Stimulated activated CD4-positive, alpha-beta T cell treated with anti-CD3 and anti-CD28 coated beads, Interleukin-1b, Interleukin-23, amount 100 ng/mL, for 1 hour (primary cell): ENCODE measurements at places on chromosomes 6 and 20.

DNA sequence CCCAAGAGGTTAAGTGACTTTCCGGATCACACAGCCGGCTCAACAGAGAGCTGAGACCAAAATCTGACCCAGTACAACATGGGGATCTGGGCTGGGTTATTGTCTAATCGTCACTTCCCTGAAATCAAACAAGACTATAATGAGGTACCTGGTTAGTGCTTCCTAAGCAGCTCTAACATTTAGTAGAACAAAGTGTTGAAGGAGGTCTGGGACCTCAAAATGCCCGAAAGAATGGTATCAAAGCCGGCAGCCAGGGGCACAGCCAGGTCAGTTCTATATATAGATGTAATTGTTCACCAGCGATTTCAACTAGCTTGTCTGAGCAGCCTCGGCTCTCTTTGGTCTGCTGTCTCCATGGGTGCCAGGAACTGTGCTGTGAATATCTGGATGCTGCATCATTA lies 245.5 kb upstream of the ECI2 start:
- DNase-seq: no peak

DNA sequence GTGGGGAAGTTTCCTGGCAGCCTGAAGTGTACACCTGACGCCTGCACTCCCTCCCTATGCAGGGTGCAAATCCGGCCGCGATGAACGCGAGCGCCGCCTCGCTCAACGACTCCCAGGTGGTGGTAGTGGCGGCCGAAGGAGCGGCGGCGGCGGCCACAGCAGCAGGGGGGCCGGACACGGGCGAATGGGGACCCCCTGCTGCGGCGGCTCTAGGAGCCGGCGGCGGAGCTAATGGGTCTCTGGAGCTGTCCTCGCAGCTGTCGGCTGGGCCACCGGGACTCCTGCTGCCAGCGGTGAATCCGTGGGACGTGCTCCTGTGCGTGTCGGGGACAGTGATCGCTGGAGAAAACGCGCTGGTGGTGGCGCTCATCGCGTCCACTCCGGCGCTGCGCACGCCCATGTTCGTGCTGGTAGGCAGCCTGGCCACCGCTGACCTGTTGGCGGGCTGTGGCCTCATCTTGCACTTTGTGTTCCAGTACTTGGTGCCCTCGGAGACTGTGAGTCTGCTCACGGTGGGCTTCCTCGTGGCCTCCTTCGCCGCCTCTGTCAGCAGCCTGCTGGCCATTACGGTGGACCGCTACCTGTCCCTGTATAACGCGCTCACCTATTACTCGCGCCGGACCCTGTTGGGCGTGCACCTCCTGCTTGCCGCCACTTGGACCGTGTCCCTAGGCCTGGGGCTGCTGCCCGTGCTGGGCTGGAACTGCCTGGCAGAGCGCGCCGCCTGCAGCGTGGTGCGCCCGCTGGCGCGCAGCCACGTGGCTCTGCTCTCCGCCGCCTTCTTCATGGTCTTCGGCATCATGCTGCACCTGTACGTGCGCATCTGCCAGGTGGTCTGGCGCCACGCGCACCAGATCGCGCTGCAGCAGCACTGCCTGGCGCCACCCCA lies 1.2 kb downstream of the GPR6 start:
- DNase-seq: no peak

GRCh38 chr20:37968841-37969401 lies 64.3 kb downstream of the TTI1 start:
- DNase-seq: no peak

DNA sequence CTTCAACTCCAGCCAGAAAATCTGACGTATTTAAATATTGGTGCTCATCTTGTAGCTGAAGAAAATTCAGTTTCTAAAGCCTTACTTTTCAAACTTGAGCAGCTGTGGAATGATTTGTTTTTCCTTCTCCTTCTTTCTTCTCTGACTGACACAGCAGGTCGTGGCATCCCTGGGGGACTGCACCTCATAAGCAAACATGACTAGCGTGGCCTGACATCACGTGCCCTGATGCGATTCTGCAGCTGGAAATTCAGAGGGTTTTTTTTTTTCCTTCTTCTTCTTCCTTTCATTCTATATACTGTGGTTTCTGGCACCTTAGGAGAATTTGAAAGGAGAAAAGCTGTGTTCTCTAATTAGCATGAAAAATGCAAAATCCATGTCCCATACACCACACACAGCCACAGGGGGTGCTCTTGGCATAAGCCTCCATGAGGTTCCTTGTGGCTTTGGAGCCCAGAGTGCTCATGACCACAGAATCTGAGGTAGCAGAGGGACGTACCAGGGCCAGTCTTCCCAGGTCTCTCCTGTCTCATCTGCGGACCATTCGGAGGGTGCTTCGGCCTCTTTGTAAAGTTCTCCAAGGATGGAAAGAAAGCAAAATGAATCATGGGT lies 258.5 kb upstream of the CDH4 start:
- no peak for DNase-seq

- DNase-seq: no peak
Measured at GRCh38 chr6:49565855-49566254, 15.4 kb downstream of the C6orf141 start.

GRCh38 chr20:53707371-53708055 lies 113.9 kb upstream of the ZNF217 start:
- DNase-seq: no peak

DNA sequence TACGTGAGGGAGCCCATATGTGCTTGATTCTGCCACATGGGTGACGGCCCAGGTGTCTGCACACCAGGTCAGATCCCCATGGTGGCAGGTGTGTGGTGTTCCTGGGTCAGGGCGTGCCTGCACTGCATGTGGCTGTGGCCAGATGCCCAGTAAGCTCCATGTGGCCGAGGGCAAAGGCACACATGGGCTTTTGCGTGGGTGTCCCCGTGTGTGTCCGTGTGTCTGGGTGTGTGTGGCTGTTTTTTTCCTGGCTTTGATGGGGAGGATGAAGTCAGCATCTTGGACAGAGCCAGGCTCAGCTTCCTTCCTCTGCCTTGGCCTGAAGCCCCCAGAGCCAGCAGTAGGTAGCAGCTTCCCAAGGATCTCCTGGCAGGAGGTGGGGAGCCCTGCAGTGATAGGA lies 1.5 kb upstream of the TNXB start:
- DNase-seq: no peak

GRCh38 chr20:16100767-16101166 lies 472.5 kb downstream of the KIF16B start:
- no peak for DNase-seq

- DNase-seq: no peak
Measured at GRCh38 chr6:34792605-34793500, 970 bp downstream of the BLTP3A start.

- no peak for DNase-seq
Measured at GRCh38 chr20:63208346-63208909, 7.5 kb downstream of the YTHDF1 start.

DNA sequence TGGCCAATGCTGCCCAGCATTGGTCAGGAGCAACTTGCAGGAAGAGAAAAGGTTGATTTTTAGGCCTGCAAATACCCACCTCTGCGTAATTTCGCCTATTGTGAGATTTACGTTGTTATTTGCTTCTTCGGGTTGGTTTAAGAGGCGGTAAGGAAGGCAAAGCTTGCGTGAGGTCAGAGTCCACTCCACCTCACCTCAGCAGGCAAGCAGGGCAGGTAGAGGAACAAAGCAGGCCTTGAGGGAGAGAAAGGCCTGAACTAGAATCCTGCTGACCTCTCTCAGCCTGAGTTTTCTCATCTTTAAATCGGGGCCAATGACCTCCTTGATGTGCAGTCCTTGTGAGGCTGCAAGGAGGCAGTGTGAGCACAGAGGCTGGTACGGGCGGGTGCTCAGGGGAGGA lies 239.1 kb downstream of the CDC5L start:
- no peak for DNase-seq

GRCh38 chr6:165876588-165876987 lies 213.5 kb upstream of the PDE10A start:
- no peak for DNase-seq

GRCh38 chr6:169702840-169703246 lies 917 bp downstream of the C6orf120 start:
- no peak for DNase-seq

GRCh38 chr6:145400508-145400907 lies 334.8 kb downstream of the EPM2A start:
- no peak for DNase-seq

- DNase-seq: no peak
Measured at GRCh38 chr6:22737331-22737730, 168.0 kb downstream of the HDGFL1 start.

GRCh38 chr6:157218371-157219198 lies 104.7 kb downstream of the TMEM242 start:
- DNase-seq: no peak

DNA sequence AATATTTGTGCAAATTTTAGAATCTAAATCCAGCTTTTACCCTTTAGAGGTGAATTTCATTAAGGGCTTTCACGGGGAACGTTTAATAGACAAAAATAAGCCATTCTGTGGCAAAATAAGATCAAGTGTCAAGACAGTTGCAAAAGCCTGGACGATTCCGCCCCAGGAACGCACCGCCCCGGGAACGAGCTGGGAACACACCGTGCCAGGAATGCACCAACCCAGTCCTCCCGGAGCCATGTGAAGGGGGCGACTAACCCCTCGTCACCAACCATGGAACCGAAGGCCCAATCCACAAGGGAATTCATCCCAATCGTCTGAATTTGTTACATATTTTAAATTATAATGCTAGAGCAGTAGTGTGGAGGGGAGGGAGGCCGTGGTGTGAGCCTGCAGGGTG lies 20.8 kb upstream of the TCFL5 start:
- DNase-seq: no peak

DNA sequence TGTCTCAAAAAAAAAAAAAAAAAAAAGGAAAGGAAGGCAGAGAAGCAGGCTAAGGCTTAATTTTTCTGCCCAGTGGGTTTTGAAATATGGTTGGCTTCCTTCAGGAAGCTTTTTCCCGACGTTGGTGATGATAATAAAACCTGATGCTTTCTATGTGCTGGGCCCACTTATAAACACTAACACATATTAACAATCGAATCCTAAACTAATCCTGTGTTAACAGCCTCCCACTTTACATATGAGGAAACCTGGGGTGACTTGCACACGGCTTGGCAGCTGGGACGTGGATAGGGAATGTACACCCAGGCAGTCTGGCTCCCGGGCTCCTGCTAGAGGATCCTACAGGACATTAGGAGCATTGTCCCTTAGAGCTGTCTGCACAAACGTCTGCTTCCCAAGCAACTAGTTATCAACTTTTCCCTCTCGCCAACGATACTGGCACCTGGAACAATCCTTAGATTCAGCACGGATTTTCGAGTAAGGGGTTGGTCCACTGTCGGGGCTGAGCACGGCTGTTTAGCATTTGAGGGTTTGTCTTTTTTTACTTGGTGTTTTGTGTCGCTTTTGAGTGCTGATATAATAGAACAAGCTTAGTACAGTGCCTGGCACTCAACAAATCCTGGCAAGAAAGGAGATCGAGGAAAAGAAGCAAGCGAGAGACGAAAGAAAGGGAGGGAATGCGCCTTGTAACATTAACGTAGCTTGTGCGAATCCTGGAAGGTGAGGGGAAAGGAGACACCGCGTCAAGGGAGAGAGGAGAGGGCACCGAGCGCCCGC lies 622 bp upstream of the KIZ start:
- DNase-seq: no peak

GRCh38 chr6:38876475-38876874 lies 161.4 kb downstream of the DNAH8 start:
- DNase-seq: no peak

GRCh38 chr6:53565886-53566285 lies 21.0 kb upstream of the GCLC start:
- no peak for DNase-seq

GRCh38 chr20:51321343-51322163 lies 221.0 kb downstream of the NFATC2 start:
- no peak for DNase-seq

GRCh38 chr20:58706150-58706892 lies 13.7 kb downstream of the NPEPL1 start:
- no peak for DNase-seq

GRCh38 chr6:25366903-25367545 lies 87.8 kb downstream of the CARMIL1 start:
- DNase-seq: no peak

- DNase-seq: no peak
Measured at GRCh38 chr6:142987490-142987889, 42.5 kb upstream of the HIVEP2 start.

- no peak for DNase-seq
Measured at GRCh38 chr20:62557999-62558408, 82.2 kb upstream of the GATA5 start.

DNA sequence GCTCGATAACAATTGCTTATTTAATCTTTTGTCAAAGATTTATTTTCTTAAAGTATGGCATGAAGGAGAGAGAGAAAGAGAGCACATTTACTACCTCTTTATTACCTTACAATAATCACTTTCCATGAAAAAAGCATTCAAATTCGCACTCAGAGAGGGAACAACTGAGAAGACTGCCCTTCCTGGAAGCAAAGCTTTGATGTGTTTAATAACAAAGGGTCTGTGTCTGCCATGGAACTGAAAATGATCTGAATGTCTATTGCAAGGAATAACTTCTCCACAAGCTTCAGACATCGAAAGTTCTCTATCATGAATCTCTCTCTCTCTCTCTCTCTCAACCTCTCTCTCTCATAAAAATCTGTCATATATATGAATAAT lies 308.9 kb downstream of the HDGFL1 start:
- no peak for DNase-seq

- no peak for DNase-seq
Measured at GRCh38 chr6:166830891-166831363, 125.4 kb downstream of the RNASET2 start.

GRCh38 chr6:71383901-71384489 lies 95.4 kb downstream of the OGFRL1 start:
- no peak for DNase-seq

DNA sequence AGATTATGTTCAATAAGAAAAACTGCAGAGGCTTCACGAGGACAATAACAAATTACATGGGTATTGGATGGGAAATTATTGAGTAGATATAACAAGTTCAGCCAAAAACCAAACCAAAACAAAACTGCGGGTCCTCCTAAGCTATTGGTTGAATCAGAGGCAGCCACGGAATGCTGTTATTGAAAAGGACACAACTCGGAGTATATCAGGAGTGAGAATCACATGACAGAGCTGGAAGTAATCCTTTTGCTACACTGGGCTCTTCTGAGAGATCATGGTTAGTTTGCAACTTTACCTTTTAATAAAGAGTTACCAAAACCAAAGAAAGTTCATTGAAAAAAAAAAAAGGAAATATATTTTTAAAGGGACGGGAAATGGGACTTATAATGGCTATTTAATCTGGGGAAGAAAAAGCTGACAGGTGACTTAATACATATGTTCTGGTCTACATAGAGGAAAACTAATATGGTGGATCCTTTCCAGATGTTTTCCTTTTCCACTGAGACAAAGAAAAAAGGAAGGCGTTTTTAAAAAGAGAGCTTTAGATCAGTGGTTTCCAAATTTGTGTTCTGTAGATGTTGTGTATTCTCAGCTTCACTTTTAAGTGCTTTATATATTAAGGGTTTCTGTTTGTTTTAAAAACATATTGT lies 6.9 kb upstream of the CITED2 start:
- no peak for DNase-seq
